ENCODE measurements at places on chromosomes 12 and 14. TPM values are rescaled to one million over a fixed set of nuclear protein-coding genes. Genes with fewer than 3 reads are reported as not detected.

DNA sequence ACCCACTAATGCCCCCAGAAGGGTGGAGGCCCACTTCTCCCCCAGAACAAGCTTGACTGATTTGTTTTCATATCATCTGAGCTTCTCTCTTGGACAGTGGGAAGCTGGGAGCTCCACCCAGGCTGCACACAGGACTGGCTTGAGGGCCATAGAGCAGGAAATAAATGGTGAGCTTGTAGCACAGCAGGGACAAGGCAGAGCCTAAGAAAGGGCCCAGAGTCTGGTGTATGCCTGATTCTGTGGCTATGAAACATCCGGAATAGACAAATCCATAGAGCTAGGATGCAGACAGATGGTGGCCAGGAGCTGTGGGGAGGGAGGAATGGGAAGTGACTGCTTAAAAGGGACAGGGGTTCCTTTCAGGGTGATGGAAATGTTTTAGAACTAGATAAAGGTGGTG is 79.0 kb downstream of the ARL6IP4 start:
- H3K27me3 ChIP-seq: no peaks in the 10 kb centered on the region
- DNase-seq: no peak
- no peaks in the 10 kb centered on the region for H3K36me3 ChIP-seq
- H3K27ac ChIP-seq: no peak overlapping the region
- no peak overlapping the region for H3K4me3 ChIP-seq

Gene ADCY6
- not detected for total RNA-seq

GRCh38 chr14:50272498-50272897 is 39.5 kb downstream of the L2HGDH start:
- no peak overlapping the region for H3K27ac ChIP-seq
- no peaks in the 10 kb centered on the region for H3K4me1 ChIP-seq
- H3K27me3 ChIP-seq: no peaks in the 10 kb centered on the region
- H3K36me3 ChIP-seq: peaks cover 4% of the 10 kb centered on the region
- H3K4me3 ChIP-seq: no peak overlapping the region

Gene KRT82
- not detected for total RNA-seq

GRCh38 chr12:66398931-66399910 is 96.9 kb downstream of the HELB start:
- H3K27me3 ChIP-seq: peaks cover 14% of the 10 kb centered on the region
- no peak overlapping the region for H3K4me3 ChIP-seq
- no peak for DNase-seq
- no peaks in the 10 kb centered on the region for H3K36me3 ChIP-seq

DNA sequence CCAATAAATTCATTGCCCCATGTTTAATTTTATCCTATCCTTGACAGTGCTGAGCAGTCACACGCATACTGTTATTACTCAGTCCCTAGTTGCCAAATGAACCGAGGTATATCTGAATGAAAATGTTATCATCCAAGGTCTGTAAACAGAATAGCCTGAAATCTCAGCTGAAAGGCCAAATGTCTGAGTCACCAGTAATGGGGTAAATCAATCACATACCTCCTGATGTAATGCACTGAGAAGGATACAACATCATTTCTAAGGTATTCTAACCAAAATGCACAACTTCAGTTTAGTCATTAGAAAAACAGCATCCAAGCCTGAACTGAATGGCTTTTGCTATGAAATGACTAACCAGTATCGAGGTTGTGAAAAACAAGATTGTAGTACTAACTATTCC is 228.6 kb downstream of the DPF3 start:
- peaks cover 6% of the 10 kb centered on the region for H3K4me1 ChIP-seq
- DNase-seq: no peak
- no peak overlapping the region for H3K27ac ChIP-seq
- H3K36me3 ChIP-seq: peaks cover 21% of the 10 kb centered on the region

Gene GNB3
- total RNA-seq: not detected

- peak overlapping the region; percentile 98 for H3K4me3 ChIP-seq
- peak overlapping the region; percentile 98 for H3K27ac ChIP-seq
- H3K36me3 ChIP-seq: peaks cover 60% of the 10 kb centered on the region
- no peak for DNase-seq
Observed at GRCh38 chr12:112907415-112908157, 824 bp downstream of the OAS1 start.

DNA sequence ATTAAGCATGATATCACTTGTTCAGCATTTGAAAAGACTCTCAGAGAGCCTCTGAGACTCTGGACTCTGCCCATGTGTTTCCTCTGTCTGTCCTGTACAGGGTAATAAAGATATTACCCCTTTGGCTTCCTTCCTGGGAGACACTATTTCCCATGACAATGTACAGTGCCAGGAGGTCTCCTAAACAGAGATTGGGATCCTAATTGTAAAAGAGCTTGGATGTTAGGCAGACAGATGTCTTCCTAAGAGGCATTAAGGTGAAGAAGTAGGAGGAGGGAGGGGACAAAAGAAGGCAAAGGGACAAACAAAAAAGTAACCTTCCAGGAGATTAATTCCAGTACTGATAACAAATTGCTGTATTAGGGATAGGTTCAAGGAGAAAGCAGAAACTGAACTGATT is 45.5 kb upstream of the NAV3 start:
- H3K36me3 ChIP-seq: no peaks in the 10 kb centered on the region
- no peak overlapping the region for H3K4me3 ChIP-seq
- no peaks in the 10 kb centered on the region for H3K4me1 ChIP-seq
- no peak for DNase-seq

Gene NPFF
- not detected for total RNA-seq

Gene SERPINA12
- not detected for total RNA-seq

Gene CCDC197
- not detected for total RNA-seq

Gene RILPL2
- total RNA-seq: 6.0 TPM

DNA sequence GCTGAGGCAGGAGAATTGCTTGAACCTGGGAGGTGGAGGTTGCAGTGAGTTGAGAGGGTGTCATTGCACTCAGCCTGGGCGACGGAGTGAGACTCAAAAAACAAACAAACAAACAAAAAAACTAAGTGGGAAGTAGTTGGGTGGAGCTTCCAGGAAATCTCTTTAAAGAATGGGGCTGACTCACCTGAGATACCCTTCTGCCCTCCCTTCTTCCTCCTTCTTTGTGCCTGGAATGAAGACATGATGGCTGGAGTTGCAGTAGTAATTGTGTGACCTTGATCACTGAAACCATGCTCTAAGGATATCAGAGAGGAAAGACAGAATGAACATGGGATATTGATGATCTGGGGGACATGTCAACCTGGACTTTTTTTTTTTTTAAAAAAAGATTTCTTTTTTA is 87.6 kb upstream of the MED13L start:
- H3K4me1 ChIP-seq: peaks cover 22% of the 10 kb centered on the region
- H3K27ac ChIP-seq: no peak overlapping the region
- no peak for DNase-seq

- no peak overlapping the region for H3K27ac ChIP-seq
- H3K27me3 ChIP-seq: peaks cover 2% of the 10 kb centered on the region
- H3K4me1 ChIP-seq: no peaks in the 10 kb centered on the region
- no peak for DNase-seq
- no peak overlapping the region for H3K4me3 ChIP-seq
- no peaks in the 10 kb centered on the region for H3K36me3 ChIP-seq
Observed at GRCh38 chr14:99331811-99332210, 59.8 kb upstream of the BCL11B start.

Gene ASIC1
- total RNA-seq: 8.7 TPM

DNA sequence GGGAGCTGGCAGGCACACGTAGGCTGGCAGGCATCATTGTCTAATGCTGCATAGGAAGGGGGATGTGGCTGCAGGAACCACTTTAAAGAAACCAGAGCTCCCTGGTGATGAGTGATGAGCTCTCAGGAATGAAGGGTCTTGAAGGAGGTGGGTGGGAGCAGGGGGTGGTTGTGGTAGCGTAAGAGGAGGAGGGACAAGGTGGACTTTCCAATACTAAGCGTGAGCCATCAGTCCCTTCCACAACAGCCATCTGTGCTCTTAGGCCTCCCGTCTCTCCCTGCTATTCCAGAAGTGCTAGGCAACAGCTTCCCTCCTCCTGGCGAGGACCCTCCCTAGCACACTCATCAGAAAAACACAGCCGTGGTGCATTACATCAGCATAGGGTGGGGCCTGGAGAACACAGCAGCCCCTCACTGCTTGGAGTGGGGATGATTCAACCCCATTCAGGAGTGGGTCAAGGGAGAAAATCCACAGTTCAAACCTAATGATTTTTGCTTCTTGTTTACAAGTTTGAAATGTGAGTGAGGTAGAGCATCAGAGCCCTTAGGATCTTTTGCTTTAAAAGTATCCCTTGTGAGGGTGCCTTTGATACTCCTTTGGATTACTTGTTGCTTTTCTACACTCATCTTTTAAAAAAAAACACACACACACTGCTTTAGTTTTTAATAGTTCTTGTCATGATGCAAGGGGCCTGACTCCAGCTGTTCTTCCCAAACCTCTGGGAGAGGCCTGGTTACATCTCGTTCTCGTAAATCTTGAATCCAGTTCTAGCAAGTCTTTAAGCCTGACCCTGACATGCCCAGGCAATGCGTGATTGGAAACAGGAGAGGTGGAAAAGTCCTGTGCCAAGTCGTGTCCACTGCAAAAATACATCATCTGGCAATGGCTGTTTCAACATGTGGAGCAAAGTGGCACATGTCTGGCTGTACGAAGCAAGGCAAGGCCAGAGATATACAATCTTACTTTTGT is 356.4 kb upstream of the DDHD1 start:
- H3K4me1 ChIP-seq: no peaks in the 10 kb centered on the region
- no peak overlapping the region for H3K4me3 ChIP-seq
- no peaks in the 10 kb centered on the region for H3K36me3 ChIP-seq
- no peak overlapping the region for H3K27ac ChIP-seq
- DNase-seq: no peak

DNA sequence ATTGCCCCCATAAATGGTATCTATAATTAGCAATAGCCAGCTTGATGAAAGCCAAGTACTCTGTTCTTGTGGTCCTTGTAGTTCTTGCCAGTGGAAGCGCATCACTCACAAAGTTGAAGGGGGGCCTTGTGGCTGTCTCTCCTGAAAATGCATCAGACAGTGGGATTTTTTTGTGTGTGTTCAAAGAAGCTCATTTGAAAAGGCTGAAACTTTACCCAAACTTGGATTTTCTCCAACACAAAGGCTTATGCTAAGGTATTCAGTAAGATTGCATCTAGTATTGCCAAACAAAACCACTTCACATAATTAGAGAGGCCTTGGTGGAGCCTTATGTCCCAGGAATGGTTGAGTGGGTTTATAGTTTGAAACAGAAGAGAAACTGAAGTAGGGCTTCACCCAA is 216.7 kb upstream of the TMTC1 start:
- H3K27me3 ChIP-seq: no peaks in the 10 kb centered on the region
- no peak for DNase-seq
- H3K36me3 ChIP-seq: no peaks in the 10 kb centered on the region
- H3K4me3 ChIP-seq: no peak overlapping the region
- no peaks in the 10 kb centered on the region for H3K4me1 ChIP-seq

- peaks cover 43% of the 10 kb centered on the region for H3K36me3 ChIP-seq
- no peaks in the 10 kb centered on the region for H3K27me3 ChIP-seq
- peaks cover 77% of the 10 kb centered on the region for H3K4me1 ChIP-seq
- H3K27ac ChIP-seq: peak within 1 kb of the TSS; percentile 89
Observed at GRCh38 chr12:120116441-120116791, at the start of gene RAB35. TSS of gene RAB35 (minus strand) at chr12:120116753. CDS start at chr12:120116650, 103 bp downstream.

DNA sequence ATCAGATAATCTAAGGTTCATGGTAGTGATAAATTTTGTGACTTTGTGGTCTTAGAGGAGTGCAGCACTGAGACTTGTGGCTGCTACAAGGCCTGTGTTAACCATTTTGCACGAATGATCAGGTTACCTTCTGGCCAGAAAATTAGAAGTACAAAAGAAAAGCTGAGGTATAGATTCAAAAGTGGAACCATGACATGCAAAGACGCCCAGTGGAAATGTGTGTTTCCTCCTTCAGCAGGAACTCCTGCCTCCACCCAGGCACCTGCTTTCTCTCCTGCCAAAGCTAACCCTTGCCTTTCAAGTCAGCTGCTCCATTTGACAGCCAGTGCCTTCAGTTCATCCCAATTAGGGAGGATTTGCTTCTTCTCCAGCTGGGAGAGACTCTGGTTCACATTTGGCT is 10.1 kb downstream of the PDE6H start:
- peaks cover 65% of the 10 kb centered on the region for H3K4me1 ChIP-seq
- H3K4me3 ChIP-seq: no peak overlapping the region
- no peak for DNase-seq
- H3K36me3 ChIP-seq: no peaks in the 10 kb centered on the region
- no peaks in the 10 kb centered on the region for H3K27me3 ChIP-seq

Gene NINJ2
- 6.7 TPM for total RNA-seq

Gene NID2
- 0.33 TPM for total RNA-seq

Gene RAD9B
- total RNA-seq: 0.99 TPM

- H3K27me3 ChIP-seq: peaks cover 14% of the 10 kb centered on the region
- H3K4me3 ChIP-seq: no peak overlapping the region
- DNase-seq: no peak
- peaks cover 11% of the 10 kb centered on the region for H3K4me1 ChIP-seq
Observed at GRCh38 chr14:54446161-54446693, 5.1 kb upstream of the CNIH1 start.

Gene ARMH4
- not detected for total RNA-seq

DNA sequence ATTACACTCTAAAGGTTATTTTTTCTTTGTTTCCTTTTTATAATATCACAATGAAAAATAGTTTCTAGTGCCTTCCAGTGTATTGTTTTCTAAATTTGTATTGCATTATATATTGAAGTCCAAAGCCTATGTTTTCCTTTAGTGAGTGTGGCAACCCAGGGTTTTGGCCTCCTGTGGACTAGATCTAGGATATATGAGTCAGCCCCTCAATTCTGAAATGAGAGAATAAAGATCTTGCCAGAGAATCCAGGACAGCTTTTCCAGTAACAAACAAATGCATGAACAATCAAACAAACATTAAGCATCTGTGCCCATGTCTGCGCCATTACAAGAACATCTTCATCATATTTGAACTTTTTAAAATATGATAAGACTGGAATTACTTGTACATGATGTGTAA is 70.7 kb upstream of the SSTR1 start:
- DNase-seq: no peak
- H3K4me1 ChIP-seq: no peaks in the 10 kb centered on the region
- H3K4me3 ChIP-seq: no peak overlapping the region
- H3K36me3 ChIP-seq: no peaks in the 10 kb centered on the region
- H3K27me3 ChIP-seq: peaks cover 3% of the 10 kb centered on the region

- H3K4me3 ChIP-seq: no peak overlapping the region
- DNase-seq: no peak
- H3K27ac ChIP-seq: no peak overlapping the region
- no peaks in the 10 kb centered on the region for H3K36me3 ChIP-seq
- no peaks in the 10 kb centered on the region for H3K4me1 ChIP-seq
Observed at GRCh38 chr14:26621807-26622560, 24.2 kb upstream of the NOVA1 start.

- no peak for DNase-seq
- peak overlapping the region; percentile 61 for H3K27ac ChIP-seq
Observed at GRCh38 chr14:55336691-55337090, 65.5 kb downstream of the FBXO34 start.

GRCh38 chr14:38042322-38042721 is 165.4 kb upstream of the SSTR1 start:
- no peak for DNase-seq
- no peak overlapping the region for H3K27ac ChIP-seq
- no peaks in the 10 kb centered on the region for H3K27me3 ChIP-seq
- H3K36me3 ChIP-seq: no peaks in the 10 kb centered on the region

Gene BCL2L14
- 8.0 TPM for total RNA-seq

Gene PTPN21
- total RNA-seq: not detected

Gene HAL
- 0.69 TPM for total RNA-seq

- peak overlapping the region; percentile 41 for H3K4me3 ChIP-seq
- peaks cover 26% of the 10 kb centered on the region for H3K36me3 ChIP-seq
- DNase-seq: no peak
- H3K27ac ChIP-seq: peak overlapping the region; percentile 28
Observed at GRCh38 chr14:103332143-103332919, 1.7 kb upstream of the EIF5 start.

- H3K27ac ChIP-seq: no peak overlapping the region
- no peaks in the 10 kb centered on the region for H3K27me3 ChIP-seq
- DNase-seq: no peak
- no peak overlapping the region for H3K4me3 ChIP-seq
- no peaks in the 10 kb centered on the region for H3K4me1 ChIP-seq
- no peaks in the 10 kb centered on the region for H3K36me3 ChIP-seq
Observed at GRCh38 chr12:45494279-45494678, 235.2 kb upstream of the ARID2 start.

Measured in activated CD4-positive, alpha-beta T cell treated with anti-CD3 and anti-CD28 coated beads, Interleukin-2, amount 10 ng/mL, durations not matched to agents 7 days and 5 days (primary cell).